ENCODE measurements at places on chromosomes 6 and 20.

DNA sequence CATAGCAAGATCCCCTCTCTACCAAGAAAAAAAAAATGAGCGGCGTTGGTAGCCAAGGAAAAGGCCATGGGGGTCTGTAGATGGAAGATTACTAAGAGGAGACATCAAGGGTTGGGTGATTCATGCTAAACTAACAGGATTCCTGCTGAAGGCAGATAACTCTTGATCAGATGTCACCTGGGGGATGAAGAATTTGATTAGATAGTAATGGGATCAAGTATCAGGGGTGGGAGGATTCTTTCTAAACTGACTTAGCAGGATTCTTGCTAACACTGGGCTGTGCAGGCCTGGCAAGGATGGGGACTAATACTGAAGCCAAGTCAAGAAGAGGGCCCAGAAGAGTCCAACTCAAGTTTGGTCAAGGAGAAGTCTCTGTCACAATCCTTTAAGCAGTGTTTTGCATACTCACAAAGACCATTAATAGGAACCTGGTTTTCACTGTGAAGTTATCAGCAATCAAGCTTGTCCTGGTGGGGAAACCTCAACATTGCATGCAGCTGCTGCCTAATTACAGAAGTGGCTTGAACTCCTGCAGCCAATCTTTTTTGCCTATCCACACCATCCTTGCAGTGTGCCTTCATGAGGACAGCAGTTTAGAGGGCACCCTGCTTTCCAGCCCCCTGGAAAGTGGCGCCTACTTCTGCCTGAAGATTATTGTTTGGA lies 61.3 kb downstream of the ANKRD6 start:
- no peak for DNase-seq

DNA sequence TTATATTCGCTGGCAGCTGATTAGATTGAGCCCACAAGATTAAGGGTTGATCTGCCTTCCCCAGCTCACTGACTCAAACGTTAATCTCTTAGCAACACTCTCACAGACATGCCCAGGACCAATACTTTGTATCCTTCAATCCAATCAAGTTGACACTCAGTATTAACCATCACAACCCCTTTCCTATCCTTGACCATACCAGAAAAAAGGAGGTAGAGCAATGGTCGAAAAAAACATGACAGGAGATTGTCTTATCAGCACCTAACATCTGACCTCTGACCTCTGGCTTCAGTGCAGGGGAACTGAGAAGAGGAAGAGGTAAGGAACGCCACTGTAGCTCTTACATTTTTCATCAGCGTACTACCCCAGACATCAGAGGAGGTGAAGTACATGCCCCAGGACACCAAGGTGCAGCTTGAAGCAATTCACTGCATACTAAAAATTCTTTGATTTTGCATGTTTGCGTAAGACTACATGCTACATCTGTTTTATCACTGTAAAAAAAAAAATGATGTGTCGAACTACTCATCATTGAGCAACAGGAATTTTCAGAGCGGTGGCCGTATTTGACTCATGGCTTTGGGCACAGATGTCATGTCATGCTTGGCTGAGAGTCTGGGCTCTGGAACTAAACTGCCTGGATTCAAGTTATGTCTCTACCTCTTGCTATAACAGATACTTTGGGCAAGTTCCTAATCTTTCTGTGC lies 188.0 kb upstream of the TAB2 start:
- no peak for DNase-seq

- no peak for DNase-seq
Observed at GRCh38 chr6:72861935-72862432, 240.1 kb downstream of the KCNQ5 start.

DNA sequence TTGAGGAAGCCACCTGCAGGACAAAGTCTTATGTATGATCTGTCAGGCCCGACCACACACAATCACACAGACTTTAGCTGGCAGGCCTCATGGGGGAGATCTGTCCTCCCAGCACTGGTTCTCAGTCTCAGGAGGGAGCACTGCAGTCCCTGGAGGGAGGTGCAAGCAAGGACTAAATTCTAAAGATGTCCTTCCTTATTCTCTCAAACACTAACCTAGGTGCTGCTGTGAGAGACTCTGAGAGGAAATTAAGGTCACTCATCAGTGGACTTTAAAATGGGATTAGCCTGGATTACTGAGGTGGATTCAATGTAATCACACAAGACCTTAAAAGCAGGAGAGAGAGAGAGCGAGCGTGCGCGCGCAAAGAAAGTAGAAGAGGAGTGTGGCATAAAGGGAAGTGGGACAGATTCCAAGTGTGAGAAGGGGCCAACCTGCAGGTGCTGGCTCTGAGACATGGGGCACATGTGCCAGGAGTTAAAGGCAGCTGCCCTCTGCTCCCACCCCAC lies 14.3 kb downstream of the GLO1 start:
- DNase-seq = no peak

DNA sequence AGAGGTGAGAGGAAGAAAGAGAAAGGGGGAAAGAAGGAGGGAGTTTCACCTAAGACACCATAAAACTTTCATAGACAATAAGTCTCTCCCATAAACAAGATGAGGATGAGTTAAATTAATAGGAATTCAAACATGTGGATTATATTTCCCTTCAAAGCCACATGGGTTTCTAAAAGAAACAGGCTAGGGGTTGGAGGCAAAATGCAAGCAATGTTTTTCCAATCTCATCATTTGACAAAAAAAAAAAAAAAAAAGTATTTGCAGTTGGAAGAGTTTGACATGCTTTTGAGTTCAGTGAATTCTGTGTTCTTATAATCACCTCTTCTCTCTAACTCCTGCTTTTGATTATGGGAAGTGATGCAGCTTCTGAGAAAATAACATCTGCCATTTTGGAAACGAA lies 286.5 kb upstream of the PRND start:
- no peak for DNase-seq

DNA sequence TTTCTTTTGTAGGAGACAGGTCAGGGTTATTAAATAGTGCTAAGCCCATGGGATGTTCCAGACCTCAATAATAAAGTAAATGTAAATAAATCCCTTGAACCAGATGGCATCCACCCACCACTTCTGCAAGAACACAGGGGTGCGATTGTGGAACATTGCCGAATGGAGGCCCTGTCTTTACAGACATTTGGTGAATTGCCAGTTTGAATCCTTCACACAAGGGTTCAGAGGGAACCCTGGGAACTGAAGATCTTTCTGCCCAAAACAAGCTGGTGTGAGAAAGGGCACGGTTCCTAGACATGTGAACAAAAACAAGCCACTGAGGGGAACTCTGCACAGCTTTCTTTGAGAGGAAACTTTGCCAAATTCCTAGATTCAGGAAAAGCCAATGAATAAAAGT lies 30.2 kb upstream of the RNF8 start:
- no peak for DNase-seq

DNA sequence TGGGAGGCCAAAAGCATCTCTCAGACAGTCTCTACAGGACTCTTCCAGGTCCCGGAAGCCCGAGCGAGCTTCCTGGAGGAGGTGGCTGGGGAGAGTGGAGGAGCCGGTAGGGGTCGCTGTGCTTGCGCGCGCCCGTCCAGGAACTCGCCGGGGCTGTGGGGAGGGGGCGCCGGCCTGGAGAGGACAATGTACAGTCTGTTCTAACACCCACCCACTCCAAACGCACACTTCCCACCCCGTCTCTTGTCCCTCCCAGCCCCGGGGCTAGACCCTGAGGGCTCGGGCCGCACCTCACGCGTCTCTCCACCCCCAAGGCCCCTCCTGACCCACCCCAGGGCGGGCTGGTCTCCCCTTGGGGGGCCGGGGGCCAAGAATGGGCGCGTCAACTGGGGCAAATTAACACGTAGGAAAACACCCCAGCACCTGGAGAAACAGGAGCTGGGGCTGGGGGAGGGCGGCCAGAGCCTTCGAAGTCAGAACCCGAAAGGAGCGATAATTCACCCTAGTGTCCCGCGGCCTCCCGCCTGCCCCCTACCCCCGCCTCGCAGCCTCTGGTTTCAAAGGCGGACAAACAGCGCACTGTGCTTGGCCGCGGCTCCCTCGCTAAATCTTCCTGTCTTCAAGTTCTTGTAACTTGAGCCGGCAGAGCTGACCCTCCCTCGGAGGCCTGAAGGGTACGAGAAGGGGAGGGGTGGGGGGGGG lies 103.2 kb upstream of the FOXP4 start:
- DNase-seq = no peak

GRCh38 chr6:35230950-35231349 lies 17.2 kb downstream of the SCUBE3 start:
- DNase-seq = no peak

DNA sequence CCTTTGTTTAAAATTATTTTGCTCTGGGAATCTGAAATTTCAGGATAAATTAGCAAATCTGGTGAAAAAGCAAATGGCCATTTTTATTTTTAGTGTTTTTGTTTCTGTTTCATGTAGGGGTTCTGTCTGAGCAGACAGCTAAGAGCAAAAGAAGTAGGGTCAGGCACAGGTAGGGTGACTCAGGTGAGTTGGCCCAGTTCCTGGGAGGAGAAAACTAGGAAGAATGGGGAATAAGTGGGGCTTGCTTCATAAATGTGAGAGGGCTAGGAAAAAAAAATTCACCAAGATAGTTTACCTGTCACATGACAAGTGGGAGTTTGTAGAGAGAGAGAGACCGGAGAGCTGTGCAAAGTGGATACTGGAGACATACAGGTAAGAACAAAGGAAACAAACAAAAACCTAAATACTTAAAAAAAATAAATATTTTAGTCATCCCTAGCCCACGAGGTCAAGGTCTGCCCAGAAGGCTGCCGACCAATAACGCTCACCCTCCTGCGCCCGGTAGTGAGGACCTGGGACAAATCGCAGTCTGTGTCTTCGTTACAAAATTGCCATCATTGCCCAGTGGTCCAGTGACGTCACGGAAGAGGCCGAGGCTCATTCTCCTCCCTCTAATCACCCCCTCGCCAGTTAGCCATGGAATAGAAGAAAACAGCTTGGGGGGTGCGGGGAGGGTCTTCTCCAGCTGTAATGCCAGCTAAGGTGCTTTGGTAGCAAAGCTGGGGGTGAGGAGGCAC lies 2.3 kb downstream of the THBD start:
- no peak for DNase-seq

GRCh38 chr20:55919319-55919718 lies 86.0 kb downstream of the CBLN4 start:
- no peak for DNase-seq

DNA sequence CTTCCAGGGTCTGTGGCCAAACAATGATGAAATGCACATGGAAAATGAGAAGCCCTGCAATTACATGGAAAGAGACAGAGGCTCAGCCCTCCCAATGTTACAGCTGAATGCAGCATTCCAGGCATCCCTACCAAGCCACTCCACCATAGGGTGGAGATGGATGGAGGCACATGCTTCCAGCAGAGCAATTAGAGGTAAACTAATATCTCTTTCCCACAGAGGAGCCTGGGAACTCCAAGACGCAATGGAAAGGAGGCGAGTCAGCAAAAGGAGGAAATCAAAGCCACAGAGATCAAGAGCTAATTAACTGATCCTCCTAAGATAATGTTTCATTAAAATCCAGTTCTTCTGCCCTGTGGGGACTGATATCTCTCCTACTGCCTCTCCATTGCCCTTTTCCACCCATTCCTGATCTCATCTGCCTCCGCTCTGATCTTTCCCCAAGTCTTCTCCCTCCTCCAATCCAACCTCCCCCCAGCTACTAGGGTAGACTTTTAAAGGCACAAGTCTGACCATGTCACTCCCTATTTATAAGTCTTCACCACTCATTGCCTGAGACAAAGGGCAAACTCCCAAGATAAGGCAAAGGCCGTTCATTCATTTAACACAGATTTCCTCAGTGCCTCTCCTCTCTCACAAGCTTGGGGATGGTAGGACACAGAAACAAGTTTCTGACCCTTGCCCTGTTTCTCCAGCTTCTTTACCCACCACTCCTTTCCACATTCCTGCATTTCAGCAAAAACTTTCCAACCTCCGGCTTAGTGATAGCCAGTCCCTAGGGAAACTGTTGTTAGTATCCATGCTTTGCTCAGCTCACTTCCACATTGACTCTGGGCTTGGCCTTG lies 14.3 kb upstream of the KCNB1 start:
- DNase-seq = no peak

DNA sequence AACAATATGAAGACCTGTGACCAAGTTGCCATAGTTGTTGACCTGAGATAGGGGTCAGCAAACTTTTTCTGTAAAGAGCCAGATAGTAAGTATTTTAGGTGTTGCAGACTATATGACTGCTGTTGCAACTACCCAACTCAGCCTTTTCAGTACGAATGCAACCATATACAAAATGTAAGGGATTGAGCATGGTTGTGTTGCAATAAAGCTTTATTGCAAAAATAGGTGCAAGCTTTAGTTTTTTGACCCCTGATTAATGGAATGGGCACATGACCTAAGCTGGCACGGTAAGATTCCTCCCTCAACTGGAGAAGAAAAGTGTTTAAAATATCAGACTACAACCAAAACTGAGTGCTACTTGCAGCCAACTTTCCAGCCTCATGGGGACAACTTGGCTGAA lies 17.3 kb upstream of the EPM2A start:
- no peak for DNase-seq

GRCh38 chr6:122154155-122154554 lies 245.3 kb upstream of the HSF2 start:
- no peak for DNase-seq

DNA sequence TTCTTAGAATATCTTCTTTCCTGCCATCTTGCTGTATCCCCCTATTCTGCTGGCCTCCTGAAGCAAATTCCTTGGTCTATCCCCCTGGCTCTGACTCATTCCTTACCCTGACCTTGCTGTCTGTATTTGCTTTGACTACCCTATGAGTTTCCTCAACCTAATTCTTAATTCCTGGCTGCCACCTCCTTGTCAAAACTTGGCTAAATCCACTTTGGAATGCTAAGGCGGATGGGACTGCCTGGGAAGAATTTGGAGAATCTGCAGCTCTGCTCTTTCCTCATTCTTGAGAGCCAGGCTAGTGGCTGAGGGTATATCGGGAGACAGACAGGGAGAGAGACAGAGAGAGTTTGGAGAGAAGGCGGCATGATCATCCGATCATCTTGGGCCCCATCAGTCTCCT lies 24.4 kb downstream of the CAP2 start:
- DNase-seq = no peak

DNA sequence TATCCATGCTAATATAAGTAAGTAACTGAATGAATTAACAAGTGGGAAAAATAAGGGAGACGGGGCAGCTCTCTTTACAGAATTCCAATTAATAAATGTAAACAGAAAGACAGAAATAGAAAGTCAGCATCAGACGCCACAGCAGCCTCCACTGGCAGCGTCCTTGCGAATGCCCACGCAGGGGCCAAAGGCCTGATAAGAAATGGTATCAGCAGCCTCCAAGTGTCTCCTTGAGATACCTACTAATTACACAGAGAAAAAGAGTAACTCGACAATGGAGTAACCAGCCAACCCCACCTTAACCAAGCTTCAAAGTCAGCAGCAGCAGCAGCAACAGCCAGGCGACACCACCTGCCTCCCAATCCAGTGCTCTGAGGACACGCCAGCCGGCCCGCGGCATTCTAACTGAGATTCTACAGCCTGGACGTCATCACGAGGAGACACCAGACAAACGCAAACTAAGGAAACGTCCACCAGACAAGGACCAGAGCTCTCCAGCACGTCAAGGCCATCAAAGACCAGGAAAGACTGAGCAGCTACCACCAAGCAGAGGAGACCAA lies 78.8 kb downstream of the TAF4 start:
- DNase-seq = no peak

DNA sequence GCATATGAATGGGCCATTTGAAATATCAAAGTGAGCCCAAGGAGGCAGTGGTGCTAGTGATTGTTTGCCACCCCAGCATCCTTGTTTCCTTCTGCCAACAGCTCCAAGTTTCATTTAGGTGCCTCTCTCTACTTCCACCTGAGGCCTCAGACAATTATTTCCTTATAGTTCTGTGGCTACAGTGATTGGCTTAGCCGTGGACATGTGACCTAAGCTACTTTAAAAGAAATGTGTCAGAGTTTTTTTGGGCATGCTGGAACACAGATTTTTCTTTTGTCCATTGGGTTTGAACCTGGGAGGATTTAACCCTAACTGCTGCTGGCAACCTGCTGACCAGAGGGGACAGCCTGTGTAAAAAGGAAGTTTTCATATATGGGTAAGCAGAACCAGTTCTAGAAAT lies 319.4 kb downstream of the CD109 start:
- DNase-seq = no peak
